NCI-H510A (cell line): ENCODE measurements at places on chromosomes 6 and 20.

DNA sequence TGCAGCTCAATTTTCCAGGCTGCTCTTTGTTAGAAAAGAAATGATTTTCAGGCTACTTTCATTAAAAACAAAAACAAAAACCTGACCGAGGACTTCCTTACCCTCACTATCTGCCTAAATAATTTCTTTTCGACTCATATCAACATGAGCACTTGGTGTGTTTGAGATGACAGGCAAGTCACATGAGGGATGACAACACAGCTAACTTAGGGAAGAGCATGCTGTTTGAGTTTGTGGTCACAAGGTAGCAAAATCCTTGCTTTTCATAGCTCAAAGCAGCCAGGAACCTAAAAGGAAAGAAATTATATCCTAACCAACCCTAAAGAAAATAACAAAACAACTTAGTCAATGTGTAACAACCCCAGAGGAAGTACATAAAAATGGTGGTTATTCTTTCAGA, 459.5 kb downstream of the KIF16B start:
- DNase-seq, result no peak

GRCh38 chr6:35547676-35548075, 35.0 kb upstream of the TULP1 start:
- no peak for DNase-seq

- DNase-seq, result no peak
Measured at GRCh38 chr6:157235600-157236039, 87.7 kb downstream of the TMEM242 start.

- peak; percentile 56 for DNase-seq
Measured at GRCh38 chr6:37068356-37069270, 63.2 kb downstream of the FGD2 start.

- DNase-seq, result no peak
Measured at GRCh38 chr6:159988983-159989454, 20.1 kb downstream of the IGF2R start.

GRCh38 chr20:8043687-8044282, 24.2 kb upstream of the TMX4 start:
- peak; percentile 33 for DNase-seq

GRCh38 chr6:75381877-75382633, 97.5 kb upstream of the TMEM30A start:
- no peak for DNase-seq

- no peak for DNase-seq
Measured at GRCh38 chr6:140052736-140053729, 678.6 kb upstream of the CITED2 start.

DNA sequence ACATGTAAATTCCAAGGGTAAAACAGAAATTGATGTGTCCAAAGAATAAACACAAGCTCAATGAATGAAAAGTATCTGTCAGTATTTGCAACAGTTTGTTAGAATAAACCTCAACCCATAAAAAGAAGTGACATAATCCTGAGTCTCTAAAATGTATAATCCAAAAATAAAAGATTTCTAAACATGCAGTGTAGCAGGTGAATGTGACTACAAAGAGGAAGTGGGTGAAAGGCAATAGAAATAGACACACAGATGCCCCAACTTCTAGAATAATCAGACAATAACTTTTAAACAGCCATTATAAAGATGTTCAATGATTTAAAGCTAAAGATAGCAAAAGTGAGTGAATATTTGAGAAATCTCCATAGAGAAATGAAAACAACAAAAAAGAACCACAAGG, 1009.2 kb upstream of the GJE1 start:
- DNase-seq, result no peak

- no peak for DNase-seq
Measured at GRCh38 chr6:132712366-132712765, 1.5 kb downstream of the VNN1 start.
